A549 treated with CORT108297 at 1 μM for 4 hours (cell line): ENCODE measurements at places on chromosomes 16 and 17. TPM values are rescaled to one million over a fixed set of nuclear protein-coding genes. Genes with fewer than 3 reads are reported as not detected.

The PHOSPHO1 gene
- total RNA-seq = 0.40 to 0.92 TPM (median 0.55 TPM) in 5 replicates

The HAS3 gene
- 38.1 to 54.0 TPM (median 46.8 TPM) in 5 replicates for total RNA-seq

The USP31 gene
- 9.7 to 11.4 TPM (median 10.3 TPM) in 5 replicates for total RNA-seq

The DPEP3 gene
- not detected in 5 replicates for total RNA-seq

The KRTAP2-2 gene
- not detected in 5 replicates for total RNA-seq

The PDE6G gene
- 1.5 to 3.5 TPM (median 2.3 TPM) in 5 replicates for total RNA-seq

The KRT12 gene
- not detected in 5 replicates for total RNA-seq

The MON1B gene
- total RNA-seq = 26.4 to 45.4 TPM (median 41.3 TPM) in 5 replicates

The WNT9B gene
- not detected in 5 replicates for total RNA-seq

The THUMPD1 gene
- total RNA-seq = 20.5 to 27.1 TPM (median 22.2 TPM) in 5 replicates

The PRSS33 gene
- not detected in 5 replicates for total RNA-seq

The CD19 gene
- total RNA-seq = not detected in 5 replicates

The CCR7 gene
- 0.51 to 1.1 TPM (median 1.0 TPM) in 5 replicates for total RNA-seq

The HOXB5 gene
- total RNA-seq = 1.5 to 2.9 TPM (median 2.6 TPM) in 5 replicates

The EMC8 gene
- 52.0 to 75.0 TPM (median 71.2 TPM) in 5 replicates for total RNA-seq

The ADAM11 gene
- 1.5 to 2.8 TPM (median 2.2 TPM) in 5 replicates for total RNA-seq

The CMTM2 gene
- not detected in 5 replicates for total RNA-seq

The DHRS7C gene
- not detected in 5 replicates for total RNA-seq

The WNT3 gene
- total RNA-seq = 4.2 to 5.6 TPM (median 5.0 TPM) in 5 replicates

The ABCA8 gene
- total RNA-seq = 0.15 to 0.31 TPM (median 0.22 TPM) in 5 replicates

The ACSM2A gene
- not detected in 5 replicates for total RNA-seq

The EME1 gene
- total RNA-seq = 14.9 to 16.1 TPM (median 15.6 TPM) in 5 replicates

The SHBG gene
- 0.35 to 1.0 TPM (median 0.66 TPM) in 5 replicates for total RNA-seq

The HS3ST2 gene
- not detected in 5 replicates for total RNA-seq

The VWA3A gene
- 0.02 to 0.25 TPM (median 0.03 TPM) in 3 of 5 replicates, not detected in the others for total RNA-seq

The SULT1A4 gene
- 28.3 to 39.9 TPM (median 33.3 TPM) in 5 replicates for total RNA-seq

The CIITA gene
- 0.05 to 0.15 TPM (median 0.13 TPM) in 5 replicates for total RNA-seq

The GDPD3 gene
- total RNA-seq = 1.2 to 3.0 TPM (median 1.8 TPM) in 5 replicates

The PRCD gene
- total RNA-seq = 0.22 TPM in 1 of 5 replicates, not detected in the others

The ARHGDIG gene
- total RNA-seq = 2.4 to 3.5 TPM (median 3.3 TPM) in 5 replicates

The CCL8 gene
- not detected in 5 replicates for total RNA-seq

The HNF1B gene
- total RNA-seq = 21.1 to 26.0 TPM (median 25.6 TPM) in 5 replicates

The CANT1 gene
- 83.1 to 88.4 TPM (median 83.9 TPM) in 5 replicates for total RNA-seq

The KRTAP3-1 gene
- total RNA-seq = 0.18 TPM in 1 of 5 replicates, not detected in the others
